Activated CD8-positive, alpha-beta memory T cell treated with anti-CD3 and anti-CD28 coated beads, Interleukin-2, amount 50 U/mL, for 48 hours (primary cell): ENCODE measurements at places on chromosomes 4 and X.

DNA sequence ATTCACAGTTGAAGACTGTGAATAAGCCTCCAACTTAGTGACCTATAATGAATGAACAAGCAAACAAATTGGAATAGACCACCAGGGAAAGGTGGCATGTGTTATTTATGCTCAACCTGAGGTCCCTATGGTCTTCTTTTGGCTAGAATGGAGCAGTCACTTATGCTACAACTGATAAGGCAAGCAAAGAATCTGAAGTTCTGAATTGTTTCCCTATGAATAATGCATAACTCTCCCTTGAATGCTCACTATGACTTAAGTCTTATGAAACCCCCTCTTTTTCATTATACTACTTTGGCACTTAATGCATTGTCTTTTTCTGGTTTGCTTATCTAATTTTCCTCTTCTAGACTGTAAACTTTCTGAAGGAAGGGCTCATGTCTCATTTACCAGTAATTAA, 2.6 kb downstream of the GIMD1 start:
- no peak for DNase-seq

DNA sequence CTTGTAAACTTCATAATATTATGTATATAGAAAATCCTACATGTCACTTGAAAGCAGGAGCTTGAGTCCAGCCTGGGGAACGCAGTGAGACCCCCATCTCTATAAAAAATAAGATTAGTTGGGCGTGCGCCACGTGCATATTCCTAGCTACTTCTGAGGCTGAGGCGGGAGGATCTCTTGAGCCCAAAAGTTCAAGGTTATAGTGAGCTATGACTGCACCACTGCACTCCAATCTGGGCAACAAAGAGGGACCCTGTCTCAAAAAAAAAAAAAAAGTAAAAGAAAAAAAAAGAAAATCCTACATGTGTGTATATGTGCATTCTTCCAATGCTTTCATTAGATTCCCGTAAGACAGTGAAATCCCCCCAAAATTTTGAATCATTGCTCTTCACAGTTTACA, 1.7 kb downstream of the SEC31A start:
- DNase-seq: no peak

GRCh38 chrX:53768865-53769264, 82.3 kb upstream of the HUWE1 start:
- no peak for DNase-seq

DNA sequence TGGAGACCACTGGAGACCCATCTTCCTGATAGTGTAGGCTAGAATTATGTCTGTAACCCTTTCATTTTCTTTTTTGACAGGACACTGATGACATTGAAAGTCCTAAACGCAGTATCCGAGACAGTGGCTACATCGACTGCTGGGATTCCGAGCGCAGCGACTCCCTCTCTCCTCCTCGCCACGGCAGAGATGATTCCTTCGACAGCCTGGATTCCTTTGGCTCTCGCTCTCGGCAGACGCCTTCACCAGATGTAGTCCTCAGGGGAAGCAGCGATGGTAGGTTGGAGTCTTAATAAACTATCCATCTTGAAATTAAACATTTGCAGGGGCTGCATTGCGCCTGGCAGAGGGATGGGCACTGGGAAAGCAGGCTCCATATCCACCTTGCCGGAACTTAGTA, 75.4 kb downstream of the LIMCH1 start:
- no peak for DNase-seq

- no peak for DNase-seq
Observed at GRCh38 chr4:150038335-150039076, 39.7 kb upstream of the DCLK2 start.

DNA sequence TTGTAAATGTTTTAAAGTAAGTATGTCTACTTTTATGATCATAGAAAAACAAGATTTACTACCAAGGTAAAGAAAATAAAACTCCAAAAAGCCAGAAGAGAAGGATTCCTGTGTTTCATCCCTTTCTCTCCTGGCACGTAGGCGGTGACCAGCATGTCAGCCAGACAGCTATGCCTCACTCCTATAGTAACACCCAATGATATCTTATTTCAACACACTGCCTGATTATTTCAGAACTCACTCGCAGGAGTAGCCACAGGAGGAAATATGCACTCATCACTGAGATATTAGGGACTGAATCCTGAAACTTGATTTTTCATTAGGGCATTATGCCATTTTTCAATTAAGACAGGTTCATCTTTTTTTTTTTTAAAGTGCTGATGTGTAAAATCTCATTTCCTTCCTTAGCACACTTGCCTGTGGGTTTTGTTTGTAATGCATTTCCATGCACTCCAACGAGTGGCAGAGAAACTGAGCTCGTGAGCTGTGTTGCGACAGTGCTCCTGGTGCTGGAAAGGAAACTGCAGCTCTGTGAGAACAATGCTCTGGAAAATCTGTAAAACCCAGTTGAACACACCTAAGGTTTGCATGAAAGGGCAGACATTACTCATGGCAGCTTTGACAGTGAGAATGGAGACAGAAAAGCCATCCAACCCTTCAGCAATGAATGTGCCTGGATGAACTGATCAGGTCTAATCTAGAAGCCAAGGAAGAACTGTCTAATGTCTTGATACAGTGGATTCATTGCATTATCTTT, 18.2 kb downstream of the RAI2 start:
- DNase-seq: no peak

DNA sequence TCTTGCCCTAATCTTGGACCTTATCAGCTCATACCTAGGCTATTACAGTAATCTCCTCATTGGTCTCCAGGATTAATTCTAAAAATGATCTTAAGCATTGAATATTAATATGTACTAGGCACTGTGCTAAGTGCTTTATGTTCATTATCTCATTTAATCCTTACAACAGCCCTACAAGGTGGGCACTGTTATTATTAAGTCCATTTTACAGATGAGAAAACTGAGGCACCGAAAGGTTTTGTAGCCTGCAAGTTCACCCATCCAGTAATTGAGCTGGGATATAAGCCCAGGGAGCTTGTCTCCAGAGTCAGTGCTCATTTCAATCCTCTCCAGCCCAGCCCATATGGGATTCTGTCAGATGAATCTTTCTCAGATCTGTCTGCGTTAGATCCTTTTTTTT, 20.8 kb downstream of the SLC25A43 start:
- DNase-seq: no peak

- DNase-seq: no peak
Observed at GRCh38 chr4:67929426-67929825, 33.9 kb downstream of the TMPRSS11A start.

- no peak for DNase-seq
Observed at GRCh38 chr4:11424000-11424399, 4.7 kb downstream of the HS3ST1 start.

GRCh38 chr4:119810001-119810400, 181.4 kb upstream of the PDE5A start:
- no peak for DNase-seq
